ENCODE measurements at places on chromosomes 6 and 20.

DNA sequence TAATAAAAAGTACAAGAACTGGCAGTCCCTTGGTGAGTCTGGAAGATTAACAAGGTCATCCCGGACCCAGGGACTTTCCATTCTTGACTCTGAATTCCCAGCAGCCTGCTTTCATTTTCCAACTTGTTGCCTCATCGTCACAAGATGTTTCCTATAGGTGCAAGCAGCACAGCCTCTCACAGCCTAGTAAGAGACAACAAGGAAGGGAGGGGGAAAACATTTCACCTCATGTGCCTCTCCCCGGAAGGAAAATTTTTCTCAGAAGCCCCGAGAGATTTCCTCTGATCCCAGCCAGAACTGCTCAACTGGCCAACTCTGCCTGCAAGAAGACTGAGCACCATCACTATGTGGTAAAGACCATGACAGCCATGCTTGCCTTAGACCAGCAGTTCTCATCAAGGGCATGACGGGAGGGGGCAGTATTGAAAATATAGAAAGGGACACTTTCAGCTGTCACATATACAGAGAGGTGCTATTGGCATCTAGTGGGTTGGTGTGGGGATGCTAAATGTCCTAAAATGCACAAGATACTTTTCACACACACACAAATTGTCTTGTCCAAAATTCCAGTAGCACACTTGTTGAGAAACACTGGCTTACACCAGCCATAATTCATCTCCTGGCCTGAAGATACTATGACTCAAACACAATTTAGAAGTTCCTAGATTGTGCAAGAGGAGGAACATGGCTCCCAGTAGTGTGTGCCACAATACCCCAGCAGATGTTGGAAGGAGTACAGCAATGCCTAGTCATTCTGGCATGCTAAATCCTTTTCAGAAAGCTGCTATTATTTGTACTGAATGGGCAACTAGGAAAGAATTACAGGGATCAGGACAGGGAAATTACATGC, 10.8 kb upstream of the WTAP start:
- peak; percentile 96 for DNase-seq

DNA sequence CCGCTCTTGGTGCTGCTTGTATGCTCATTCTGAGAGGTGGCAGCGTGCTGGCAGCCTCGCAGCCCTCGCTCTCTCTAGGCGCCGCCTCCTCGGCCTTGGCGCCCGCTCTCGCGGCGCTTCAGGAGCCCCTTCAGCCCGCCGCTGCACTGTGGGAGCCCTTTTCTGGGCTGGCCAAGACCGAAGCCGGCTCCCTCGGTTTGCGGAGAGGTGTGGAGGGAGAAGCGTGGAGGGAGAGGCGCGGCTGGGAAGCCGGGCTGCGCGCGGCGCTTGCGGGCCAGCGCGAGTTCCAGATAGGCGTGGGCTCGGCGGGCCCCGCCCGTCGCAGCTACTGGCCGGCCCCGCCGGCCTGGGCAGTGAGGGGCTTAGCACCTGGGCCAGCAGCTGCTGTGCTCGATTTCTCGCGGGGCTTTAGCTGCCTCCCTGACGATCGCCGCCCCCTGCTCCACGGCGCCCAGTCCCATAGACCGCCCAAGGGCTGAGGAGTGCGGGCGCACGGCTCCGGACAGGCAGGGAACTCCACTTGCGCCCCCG, 19.5 kb upstream of the FAM8A1 start:
- peak; percentile 9 for DNase-seq

GRCh38 chr20:38563802-38564431, 17.1 kb upstream of the ADIG start:
- DNase-seq: no peak

DNA sequence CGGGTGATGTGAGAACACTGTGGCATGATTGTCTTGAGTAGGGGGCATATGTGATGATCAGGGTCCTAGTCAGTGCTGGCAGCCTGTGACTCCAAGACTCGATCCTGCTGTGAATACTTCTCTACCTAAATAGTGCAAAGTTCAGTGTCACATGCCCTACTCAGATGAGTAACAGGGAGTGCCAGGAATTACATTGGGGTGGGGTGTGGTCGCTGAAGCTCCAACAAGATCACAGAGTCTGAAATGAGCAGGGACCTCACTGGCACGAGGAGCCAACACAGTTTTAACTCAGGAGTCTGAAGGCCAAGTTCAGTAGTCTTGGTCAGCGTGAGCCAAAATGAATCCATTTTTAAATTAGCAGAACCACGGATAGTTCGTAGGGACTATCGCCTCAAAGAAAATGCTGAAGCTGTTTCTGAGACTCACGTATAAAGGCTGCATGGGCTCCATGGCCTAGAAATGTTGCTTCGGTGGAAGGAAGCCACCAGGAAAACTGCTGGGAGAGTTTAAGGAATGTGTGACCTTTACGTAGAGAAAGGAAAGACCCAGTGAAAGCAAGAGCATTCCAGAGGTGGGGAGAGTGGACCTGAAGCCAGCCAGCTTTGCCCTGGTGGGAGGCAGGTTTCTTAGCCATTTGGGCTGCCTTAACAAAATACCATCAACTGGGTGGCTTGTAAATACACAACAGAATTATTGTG, 72.2 kb downstream of the RPP40 start:
- peak; percentile 12 for DNase-seq

GRCh38 chr6:139017227-139017626, 11.3 kb upstream of the ABRACL start:
- DNase-seq: no peak

- DNase-seq: no peak
Observed at GRCh38 chr6:1930356-1930755, 315.0 kb downstream of the GMDS start.

DNA sequence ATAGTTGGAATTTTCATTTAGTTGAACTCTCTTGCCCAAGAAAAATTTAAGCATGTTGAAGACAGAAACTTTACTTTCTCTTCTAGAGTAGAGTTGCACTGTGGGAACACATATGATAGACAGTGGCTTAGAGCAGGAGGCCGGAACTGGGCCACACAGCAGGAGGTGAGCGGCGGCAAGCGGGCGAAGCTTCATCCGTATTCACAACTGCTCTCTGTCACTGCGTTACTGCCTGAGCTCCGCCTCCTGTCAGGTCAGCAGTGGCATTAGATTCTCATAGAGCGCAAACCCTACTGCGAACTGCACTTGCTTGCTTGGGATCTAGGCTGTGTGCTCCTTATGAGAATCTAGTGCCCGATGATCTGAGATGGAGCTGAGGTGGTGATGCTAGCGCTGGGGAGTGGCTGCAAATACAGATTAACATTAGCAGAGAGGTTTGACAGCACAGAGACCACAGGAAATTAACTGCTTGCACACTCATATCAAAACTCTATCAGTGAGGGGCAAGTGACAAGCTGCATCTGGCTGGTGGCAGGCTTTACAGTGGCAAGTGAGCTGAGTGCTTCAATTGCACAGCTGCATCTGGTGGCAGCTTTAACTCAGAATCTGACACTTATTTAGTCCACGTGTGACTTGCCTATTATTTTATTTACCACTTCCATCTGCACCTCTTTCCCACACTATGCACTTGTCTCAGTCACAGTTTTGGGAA, 174.9 kb upstream of the C6orf118 start:
- DNase-seq: no peak

- DNase-seq: no peak
Observed at GRCh38 chr6:101429270-101429669, 35.8 kb downstream of the GRIK2 start.

DNA sequence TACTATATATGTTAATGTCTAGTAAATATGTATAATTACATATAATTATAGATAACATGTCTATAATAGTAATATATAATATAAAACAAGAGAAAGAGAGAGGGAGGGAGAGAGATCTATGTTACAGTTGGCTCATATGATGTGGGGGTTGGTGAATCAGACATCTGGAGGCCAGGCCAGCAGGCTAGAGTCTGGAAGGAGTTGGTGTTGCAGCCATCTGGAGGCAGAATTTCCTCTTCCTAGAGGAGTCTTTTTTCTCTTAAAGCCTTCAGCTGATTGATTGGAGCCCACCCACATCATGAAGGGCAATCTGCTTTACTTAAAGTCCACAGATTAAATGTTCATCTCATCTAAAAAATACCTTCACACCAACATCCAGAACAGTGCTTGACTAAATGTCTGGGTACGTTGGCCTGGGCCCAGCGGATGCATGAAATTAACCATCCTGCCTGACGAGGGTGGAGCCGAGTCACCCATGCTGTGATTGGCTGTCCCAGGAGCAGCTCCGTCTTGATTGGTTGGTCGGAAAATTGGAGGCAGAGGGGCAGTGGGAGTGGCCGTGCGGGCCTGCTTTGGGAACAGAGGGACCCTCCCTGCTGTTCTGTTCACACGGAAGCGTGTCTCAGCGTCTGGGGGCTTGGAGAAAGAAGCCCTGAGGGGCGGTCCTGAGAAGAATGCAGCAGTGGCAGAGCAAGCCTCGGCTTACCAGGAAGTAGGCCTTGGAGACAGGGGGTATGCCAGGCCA, 392.4 kb downstream of the QKI start:
- DNase-seq: peak; percentile 13

GRCh38 chr20:5488823-5489222, 172.1 kb upstream of the PROKR2 start:
- DNase-seq: no peak

- no peak for DNase-seq
Observed at GRCh38 chr20:13249118-13249797, 28.2 kb downstream of the ISM1 start.

GRCh38 chr6:16539086-16539931, 222.0 kb downstream of the ATXN1 start:
- DNase-seq: no peak

DNA sequence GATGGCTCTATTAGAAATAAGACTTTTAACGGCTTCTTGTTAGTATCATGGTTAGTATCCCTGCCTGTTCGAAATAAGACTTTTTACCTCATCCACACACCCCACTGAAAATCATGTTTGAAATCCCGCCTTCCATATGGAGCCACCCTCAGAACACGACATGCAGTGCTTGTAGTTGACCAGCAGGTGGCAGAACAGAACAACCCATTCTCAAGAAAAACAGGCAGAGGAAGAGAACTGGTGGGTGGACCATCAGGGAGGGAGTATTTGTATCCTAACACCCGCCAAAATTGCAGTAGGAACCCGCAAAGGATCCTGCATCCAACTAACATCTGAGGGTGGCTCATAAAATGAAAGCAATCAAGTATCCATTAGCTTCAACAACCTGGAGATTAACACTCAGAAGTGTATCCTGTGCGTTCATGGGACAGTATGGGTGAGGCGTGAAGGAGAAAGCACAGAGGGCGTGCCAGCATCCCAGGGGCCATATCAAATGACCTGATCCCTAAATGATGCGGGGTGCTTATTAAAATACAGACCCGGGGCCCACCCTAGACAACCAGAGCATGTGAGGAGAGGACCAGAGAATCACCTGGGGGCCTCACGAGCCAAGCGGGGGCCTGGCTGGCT, 89.6 kb upstream of the NHSL1 start:
- peak; percentile 78 for DNase-seq

- no peak for DNase-seq
Observed at GRCh38 chr20:51529758-51530157, 12.8 kb downstream of the NFATC2 start.

DNA sequence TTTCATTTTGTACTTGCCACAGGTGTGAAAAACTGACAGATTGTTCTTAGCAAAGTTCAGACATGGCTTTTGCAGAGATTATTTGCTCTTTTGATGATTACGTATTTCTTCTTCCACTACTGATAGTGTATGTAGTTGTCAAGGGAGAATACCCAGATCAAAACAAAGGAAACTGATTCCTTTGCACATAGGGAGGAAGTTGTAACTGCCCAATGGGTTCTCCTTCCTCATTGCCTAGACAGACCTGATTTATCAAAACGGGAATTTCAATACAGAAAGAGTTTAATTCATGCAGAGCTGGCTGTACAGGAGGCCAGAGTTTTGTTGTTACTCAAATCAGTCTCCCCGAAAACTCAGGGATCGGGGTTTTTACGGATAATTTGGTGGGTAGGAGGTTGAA, 214.7 kb downstream of the BCAS1 start:
- DNase-seq: no peak

- DNase-seq: no peak
Observed at GRCh38 chr20:50314678-50315335, 124.2 kb downstream of the CEBPB start.

DNA sequence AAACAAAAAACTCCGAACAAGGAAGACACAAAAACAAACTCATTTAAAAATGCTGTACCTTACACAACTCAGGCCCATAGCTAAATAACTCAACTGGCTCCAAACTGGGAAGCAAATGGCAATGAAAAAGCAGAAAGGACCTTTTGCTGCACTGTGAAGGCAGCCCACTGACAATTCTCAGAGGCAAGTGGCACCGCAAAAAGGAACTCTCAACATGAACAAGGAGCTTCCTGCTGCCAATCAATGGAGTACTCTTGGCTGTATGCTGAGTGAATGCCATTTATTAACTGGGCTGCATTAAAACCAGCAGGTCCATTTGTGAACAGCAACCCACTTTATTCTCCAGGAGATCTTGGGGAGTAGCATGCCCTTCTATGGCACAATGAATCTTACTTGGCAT, 209.9 kb downstream of the PTPRK start:
- no peak for DNase-seq

GRCh38 chr20:8940326-8940725, 128.6 kb upstream of the PLCB4 start:
- no peak for DNase-seq

DNA sequence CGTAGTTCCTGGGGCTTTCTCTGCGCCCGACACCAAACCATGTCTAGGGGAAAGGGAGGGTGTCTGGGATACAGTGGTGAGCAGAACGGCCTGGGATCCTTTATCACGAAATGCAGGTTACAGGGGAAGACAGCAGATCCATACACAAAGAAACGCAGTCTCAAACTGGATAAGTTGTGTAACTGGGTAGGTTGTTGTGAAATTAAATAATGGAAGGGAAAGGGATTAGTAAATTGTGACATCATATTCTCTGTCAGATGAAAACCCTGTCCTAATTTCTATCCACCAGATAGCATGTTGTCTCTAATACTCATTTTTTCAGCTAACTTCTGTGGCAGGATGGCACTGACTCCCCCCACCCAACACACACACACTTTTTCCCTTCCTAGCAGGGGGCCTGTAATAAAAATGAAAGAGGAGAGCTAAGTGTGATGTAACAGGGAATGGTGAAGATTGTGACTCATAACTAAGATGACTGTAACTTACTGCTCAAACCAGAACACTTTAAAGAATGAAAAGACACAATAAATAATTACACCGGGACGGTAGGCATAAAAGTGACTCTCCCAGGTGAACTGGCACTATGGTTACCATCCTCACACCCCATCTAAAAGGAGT, 769 bp upstream of the TRPC4AP start:
- DNase-seq: peak; percentile 40

- no peak for DNase-seq
Observed at GRCh38 chr6:1089859-1090258, 222.0 kb upstream of the FOXQ1 start.

All from fibroblast of the conjunctiva (primary cell).